ENCODE measurements at places on chromosomes 12 and 14.

DNA sequence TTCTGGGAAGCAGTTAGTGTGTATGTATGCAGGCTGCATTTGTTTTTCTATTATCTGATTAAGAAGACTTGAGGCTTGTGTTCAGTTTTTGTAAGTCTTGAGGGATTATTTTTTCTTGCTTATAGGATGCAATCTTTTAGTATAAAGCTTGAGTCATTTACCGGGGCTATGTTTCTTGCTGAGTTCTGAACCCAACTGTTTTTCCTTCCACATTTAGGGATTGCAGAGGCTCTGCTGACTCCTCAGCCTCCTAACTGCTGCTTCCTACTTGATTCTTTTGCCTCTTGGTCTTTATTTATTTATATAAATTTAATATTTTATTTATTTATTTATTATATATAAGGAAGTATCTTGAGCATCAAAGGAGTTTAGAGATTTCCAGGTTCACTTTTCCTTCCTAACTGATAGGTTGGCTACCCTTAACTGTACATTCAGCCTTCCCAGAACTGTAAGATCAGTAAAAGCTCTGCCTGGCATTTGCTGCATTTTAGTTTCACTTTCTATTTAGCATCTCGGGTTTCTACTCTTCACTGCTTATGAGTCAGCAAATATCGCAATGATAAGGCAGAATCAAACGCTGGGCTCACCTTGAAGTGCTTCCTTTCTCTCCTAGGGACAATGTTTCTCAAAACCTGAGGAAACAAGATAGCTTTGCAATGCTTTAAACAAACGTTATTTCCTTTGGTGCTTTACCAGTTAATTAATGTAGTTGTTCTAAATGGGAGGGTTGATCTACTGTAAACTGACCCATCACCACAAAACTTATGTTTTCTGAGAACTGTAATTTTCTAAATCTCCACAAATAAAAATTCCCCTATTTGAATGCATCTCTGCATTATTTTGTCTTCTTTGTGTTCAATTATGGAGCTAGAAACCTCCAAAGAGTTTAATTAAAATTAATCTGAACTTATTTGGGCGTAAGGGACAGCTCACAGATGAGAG, 1183.7 kb upstream of the TMEM132C start:
- DNase-seq = peak; percentile 76

GRCh38 chr14:60643463-60644314, 5.6 kb downstream of the SIX1 start:
- DNase-seq = no peak

GRCh38 chr12:57579011-57579410, 12.0 kb upstream of the PIP4K2C start:
- DNase-seq = no peak

DNA sequence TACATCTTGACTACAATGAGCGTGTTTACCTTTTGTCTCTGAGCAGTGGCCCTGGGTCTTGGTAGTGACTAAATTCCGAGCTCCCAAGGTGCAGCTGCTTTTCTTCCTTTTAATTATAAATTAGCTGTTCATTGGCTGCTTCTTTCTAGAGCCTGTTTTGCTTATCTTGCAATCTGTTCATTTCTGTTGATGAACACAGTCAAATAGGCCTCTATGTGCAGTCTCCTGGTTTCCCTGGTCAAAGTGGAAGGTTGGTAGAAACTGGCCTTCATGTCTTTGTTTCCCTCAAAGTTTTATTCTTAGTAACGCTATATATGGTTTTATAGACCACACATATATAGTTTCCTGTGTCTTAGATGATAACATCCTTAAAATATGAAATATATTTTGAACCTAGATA, 94.1 kb downstream of the DUSP16 start:
- DNase-seq = peak; percentile 18

DNA sequence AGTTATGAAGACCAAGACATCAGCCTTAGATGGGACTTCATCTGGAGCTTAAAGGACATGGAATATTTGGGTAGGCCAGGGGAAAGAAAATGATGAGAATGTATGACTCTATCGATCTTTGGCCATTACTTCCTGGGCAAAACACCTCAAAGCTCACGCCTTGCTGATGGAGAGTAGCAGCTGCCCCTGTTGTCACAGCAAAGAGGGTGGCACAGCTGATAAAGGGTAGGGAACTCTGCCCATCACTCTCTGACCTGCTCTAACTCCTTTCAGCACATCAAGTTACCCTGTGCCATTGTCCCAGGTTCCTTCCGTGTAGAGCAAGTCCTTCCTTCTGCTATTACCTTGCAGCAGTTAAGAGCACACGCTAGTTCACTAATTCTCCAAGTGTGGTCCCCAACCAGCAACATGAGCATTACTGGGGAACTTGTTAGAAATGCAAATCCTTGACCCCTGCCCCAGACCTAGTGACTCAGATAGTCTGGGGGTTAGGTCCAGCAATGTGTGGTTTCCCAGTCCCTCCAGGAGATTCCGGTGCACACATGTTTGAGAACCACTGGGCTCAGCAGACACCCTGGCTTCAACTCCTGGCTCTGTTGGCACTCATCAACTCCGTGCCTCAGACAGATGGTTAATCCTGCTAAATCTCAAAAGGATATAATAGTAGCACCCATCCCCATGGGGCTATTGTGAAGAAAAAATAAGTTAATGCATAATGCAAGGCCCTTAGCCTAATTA, 93.7 kb upstream of the EEA1 start:
- no peak for DNase-seq

- DNase-seq = no peak
Observed at GRCh38 chr12:6222078-6222654, 22.0 kb downstream of the CD9 start.

DNA sequence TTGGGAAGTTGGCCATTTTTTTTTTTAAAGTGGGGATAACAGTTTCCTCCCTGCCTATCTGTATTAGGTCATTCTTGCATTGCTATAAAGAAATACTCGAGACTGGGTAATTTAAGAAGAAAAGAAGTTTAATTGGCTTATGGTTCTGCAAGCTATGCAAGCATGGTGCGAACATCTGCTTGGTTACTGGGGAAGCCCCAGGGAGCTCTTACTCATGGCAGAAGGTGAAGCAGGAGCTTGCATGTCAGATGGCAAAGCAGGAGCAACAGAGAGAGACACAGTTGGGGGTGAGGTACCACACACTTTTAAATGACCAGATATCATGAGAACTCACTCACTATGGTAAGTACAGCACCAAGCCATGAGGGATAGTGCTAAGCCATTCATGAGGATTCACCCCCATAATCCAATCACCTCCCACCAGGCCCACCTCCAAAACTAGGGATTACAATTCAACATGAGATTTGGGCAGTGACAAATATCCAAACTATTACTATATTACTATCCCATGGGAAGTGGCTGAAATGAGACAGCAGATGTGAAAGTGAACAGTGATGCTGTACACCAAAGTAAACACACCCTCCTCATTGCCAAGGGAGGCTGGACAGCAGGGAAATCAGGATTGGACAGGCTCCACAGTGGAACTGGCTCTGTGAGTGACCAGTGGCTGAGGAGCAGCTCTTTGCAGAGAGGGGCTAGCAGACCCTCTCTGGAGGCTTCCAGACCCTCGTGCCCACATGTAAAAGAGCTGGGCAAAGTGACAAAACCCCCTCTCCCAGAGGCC, 40.5 kb downstream of the CRACR2A start:
- no peak for DNase-seq

- no peak for DNase-seq
Observed at GRCh38 chr14:101687756-101688546, 73.6 kb upstream of the PPP2R5C start.

DNA sequence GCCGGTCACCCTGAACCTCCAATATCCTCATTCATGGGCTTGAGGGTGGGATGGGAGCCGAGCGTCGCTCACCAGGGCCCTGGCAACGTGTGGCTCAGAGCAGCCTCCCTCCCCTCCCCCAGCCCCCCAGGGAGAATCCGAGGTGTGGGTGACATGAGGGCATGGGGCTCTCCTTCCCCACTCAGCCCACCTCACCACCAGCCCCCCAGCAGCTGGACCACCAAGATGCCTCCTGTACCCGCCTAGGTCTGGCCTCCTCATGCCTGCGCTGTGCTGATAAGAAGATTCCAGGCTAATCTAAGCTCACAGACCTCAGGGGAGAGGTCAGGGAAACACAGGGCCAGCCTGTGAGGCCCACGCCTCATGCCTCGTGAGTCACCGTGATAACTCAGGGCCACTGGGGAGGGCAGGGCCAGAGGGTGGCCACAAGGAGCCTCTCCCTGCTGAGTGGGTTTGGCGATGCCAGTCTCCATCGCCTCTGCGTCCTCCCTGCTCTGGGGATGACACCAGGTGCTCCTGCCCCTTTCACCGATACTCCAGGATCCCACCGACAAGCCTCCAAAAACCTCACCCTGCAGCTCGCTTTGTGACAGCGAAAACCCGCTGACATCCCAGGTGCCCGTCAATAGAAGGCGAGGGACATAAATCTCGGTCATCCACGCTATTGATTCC, 56.9 kb downstream of the TESC start:
- DNase-seq = no peak

DNA sequence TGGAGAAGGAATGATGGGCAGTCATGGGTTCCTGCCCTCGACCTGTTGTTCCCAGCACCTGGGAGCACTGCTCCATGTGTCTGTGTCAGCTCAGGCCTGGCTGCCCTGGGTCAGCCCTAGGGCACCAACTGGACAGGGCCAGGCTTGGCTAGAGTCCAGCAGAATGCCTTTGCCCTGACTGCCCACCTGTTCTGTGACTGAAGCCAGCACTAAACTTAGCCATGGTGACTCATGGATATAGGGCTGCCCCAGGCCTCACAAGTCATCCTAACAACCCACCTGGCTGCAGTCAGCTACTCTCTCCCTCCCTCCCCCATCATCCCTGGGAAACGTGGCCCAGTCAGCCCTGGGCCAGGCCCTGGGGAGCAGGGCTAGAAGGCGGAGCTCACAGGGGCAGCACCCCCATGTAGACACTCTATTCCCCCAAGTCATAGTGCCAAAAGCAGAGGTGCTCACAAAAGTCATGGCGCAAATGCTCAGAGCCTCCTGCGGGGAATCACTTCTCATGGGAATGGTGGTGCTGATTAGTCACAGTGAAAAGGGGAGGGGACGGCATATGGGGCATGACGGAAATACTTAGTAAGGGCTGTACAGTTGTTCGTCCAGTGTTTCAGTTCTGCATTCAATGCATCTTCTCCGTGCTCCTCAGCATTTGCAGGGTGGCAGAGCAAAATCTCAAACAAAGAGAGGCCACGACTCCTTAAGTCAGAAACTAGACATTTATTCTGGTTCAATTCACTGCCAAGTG, 52.0 kb upstream of the NTF3 start:
- no peak for DNase-seq

DNA sequence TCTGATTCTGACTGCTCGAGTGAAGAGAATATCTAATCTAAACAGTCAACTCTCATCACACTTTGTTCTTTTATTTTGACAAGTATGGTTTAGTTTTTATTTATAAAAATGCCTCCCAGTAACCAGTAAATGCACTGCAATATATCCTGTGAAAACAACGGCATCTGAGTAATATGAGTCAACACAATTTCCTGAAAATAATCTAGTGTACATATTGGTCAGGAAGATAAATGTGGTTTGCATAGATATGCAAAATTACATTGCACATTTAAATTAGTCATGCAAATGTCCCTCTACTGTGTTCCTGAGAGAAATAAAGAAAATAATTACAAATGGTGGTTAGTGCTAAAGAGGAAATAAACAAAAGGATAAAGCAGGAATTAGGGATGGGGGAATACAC, 1190.7 kb upstream of the SEL1L start:
- peak; percentile 55 for DNase-seq

DNA sequence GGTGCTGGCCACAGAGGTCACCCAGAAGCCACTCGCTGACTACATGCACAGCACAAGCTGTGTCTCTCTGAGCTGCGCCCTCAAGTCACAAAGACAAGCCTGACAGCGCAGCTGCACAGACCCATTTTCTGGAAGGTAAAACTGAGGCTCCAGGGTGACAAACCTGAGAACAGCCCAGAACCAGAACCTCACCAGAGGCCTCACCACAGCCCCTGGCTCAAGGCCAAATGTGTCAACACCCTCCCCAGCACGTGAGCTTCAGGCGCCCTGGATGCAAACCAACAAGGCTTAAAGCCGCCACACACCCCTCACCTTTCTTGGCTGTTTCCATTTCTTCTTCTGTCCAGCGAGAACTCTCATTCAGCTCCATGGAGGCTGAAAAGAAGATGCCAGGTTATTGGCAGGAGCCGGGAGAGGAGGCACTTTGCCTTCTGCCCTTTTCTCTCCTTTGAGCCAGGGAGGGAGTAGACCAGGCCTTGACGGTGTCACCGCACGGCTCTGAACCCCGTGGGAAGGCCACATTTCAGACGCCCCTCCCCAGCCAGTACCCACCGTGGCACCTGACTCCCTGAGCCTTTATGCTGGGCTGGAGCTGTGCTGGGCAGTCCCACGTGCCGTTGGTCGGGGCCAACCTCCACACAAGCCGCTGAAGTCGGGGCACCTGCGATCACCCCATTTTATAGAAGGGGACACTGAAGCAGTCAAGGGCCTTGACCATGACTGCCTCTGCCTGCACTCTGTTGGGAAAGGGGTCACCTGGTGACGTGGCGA, 103.1 kb downstream of the RFLNA start:
- no peak for DNase-seq

DNA sequence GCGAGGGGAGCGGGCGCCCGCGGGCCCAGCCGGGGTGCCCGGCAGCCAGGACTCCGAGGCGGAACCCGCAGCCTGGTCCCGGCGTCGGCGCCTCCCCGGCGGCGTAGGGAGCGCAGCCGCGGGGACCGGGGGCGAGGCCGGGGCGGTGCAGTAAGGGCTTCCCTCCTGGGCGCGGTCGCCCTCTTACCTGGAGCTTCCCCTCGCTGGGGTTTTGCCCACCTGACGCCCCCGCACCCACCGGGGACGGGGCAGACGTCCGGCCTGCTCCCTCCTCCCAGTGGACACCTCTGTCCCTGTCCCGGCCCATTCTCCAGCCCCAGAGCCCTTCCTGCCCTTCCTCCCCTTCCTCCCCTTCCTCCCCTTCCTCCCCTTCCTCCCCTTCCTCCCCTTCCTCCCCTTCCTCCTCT, 413 bp upstream of the TUBA1C start:
- DNase-seq = peak; percentile 76

DNA sequence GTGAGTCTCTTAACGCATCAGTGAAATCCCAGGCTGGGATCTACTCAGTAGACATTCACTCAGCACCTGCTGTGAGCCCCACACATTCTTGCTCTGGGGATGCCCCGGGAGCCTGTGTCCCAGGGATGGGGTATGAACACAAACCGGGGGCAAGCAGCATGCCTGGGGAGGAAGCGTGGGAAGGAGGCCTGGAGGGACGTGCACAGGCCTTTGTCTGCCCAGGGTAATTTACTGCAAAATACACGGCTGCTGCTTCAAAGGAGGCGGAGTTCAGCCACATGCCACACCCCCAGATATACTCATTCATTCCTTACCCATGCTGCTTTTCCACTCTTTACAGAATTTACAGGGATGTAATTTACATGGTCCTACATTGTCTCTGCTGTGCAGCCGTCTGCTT, 187.8 kb downstream of the ADGRD1 start:
- no peak for DNase-seq

- DNase-seq = no peak
Observed at GRCh38 chr12:47752121-47752520, 6.6 kb downstream of the RAPGEF3 start.

DNA sequence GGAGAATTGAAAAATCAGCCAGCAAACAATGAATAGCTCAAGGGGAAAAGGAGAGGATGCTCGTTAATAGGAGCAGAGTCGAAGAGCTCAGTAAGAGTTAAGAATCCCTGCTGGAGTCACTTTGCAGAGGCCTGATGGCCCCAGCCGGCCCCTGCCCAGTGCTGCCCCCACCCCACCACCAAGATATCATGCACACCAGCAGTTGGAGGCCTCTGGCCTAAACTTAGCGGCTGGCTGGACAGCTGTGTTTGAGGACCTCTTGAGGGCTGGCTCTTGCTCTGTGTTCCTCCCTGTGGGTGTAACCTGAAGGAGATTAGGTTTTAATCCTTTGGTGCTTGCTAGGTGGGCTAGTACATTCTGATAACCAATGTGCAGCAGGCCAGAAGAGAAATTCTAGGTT, 142.0 kb downstream of the PLXNC1 start:
- DNase-seq = no peak

All from NCI-H526 (cell line).